ENCODE measurements at places on chromosomes 2 and 18.

DNA sequence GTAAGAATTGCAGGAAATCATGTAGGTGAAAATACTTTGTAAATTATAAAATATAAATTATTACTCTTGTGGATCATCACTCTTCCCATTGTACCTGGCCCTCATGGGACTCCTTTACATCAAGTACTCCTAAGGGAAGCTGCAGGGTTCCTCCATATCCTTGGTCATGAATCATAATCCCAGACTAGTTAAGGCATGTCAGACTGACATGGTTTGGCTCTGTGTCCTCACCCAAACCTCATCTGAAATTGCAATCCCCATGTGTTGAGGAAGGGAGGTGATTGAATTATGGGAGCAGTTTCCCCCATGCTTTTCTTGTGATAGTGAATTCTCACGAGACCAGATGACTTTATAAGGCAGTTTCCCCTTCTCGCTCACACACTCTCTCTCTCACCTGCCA lies 77.1 kb downstream of the CMPK2 start:
- no peak for DNase-seq

GRCh38 chr2:28163627-28164279 lies 228.9 kb upstream of the FOSL2 start:
- DNase-seq = peak; percentile 14

DNA sequence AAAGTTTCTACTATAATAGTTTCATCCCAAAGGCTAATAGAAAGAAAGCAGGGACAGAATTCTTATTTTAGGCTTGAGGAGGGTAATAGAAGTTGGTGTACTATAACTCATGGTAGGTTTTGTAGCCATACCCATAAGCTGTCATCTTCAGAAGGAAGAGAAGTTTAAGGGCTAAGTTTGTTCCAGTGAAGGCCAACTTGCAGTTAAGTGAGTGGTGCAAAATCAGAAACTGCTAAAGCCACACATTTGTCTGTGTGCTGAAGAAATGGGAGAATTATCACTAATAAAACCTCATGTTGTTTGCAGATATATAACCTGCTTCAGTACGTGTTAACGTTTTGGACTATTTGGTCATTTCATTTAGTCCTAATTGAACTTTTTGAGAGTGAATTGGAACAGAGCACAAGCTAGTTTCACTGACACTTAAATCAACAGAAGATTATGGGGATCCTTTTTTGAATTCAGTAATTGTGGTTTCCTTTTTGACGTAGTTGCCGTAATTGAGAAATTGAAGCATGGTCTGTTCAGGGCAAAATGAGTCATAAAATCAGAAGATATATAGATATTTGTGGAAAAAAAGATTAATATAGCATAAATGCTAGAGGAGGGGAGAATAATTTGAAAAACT lies 69.1 kb downstream of the PHLPP1 start:
- no peak for DNase-seq

- DNase-seq = no peak
Observed at GRCh38 chr2:146523196-146523595, 1321.6 kb upstream of the ACVR2A start.

All from SK-N-SH (cell line).